Stimulated activated CD4-positive, alpha-beta T cell treated with anti-CD3 and anti-CD28 coated beads, Interleukin-1b, Interleukin-23, amount 100 ng/mL, for 1 hour (primary cell): ENCODE measurements at places on chromosomes 2 and 18.
A peak's percentile ranks its signal among the peaks of the same experiment; 100 is the strongest.

GRCh38 chr18:44765456-44765855 is 84.8 kb downstream of the SETBP1 start:
- no peak for DNase-seq

DNA sequence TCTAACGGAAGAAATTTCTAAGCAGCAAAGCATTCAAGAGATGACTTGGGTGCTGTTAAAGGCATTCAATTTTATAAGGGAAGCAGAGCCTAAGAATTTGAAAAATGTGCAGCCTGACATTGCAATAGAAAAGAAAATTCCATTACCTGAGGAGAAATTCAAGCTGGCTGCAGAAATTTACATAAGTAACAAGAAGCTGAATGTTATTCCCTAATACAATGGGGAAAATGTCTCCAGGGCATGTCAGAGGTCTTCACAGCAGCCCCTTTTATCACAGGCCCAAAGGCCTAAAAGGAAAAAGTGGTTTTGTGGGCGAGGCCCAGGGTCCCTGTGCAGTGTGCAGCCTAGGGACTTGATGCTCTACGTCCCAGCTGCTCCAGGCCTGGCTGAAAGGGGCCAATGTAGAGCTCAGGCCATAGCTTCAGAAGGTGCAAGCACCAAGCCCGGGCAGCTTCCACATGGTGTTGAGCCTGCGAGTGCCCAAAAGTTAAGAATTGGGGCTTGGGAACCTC is 306.7 kb downstream of the RDH14 start:
- no peak for DNase-seq

GRCh38 chr2:654896-655295 is 22.3 kb downstream of the TMEM18 start:
- no peak for DNase-seq

GRCh38 chr18:55588870-55589595 is 1.0 kb upstream of the TCF4 start:
- no peak for DNase-seq

- no peak for DNase-seq
Observed at GRCh38 chr2:202703091-202703490, 68.3 kb downstream of the FAM117B start.

- no peak for DNase-seq
Observed at GRCh38 chr18:62486290-62486964, 36.4 kb upstream of the ZCCHC2 start.

DNA sequence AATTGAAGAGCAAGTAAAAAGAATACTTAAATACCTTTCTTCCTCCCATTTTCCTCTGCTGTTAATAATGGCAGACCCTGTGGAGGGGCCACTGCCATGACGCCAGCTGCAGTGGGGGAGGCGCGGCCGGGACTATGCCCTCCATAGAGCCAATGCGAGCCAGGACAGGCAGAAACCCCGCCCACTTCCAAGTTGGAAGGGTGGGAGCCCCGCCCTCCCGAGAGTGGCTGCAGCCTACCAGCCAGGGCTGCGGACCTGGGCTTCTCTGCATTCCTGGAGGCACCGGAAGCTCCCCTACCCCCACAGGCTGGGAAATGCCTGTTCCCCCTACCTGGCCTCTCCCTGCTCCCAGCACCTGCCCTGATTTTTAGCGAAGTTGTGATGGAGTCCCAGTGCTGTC is 439.4 kb upstream of the CDH19 start:
- no peak for DNase-seq

DNA sequence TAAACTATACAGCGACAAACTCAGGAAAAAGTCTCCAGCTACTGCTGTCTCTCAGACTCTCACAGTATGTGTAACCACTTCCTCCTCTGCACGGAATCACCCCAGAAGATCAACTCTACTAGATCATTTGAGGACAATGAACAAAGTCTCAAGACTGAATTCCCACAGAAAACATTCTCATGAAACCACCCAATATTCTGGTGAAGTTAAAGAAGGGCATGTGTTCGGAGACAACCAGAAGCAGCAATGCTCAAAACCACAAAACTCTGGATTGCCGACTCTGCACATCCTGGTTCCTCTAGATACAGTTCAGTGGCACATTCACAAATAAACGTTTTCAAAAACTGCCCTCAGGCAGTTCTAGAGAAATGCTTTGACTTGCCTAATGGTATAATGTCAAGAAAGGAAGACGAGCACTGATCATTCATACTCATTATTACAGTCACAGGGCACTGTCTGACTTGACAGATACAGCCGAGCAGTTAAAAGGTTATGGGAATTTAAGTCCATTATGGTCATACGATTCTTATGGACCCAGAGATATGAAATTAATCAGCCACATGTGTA is 91.9 kb upstream of the STK17B start:
- DNase-seq = no peak

GRCh38 chr2:26942543-26943295 is 27.7 kb upstream of the MAPRE3 start:
- peak; percentile 40 for DNase-seq

DNA sequence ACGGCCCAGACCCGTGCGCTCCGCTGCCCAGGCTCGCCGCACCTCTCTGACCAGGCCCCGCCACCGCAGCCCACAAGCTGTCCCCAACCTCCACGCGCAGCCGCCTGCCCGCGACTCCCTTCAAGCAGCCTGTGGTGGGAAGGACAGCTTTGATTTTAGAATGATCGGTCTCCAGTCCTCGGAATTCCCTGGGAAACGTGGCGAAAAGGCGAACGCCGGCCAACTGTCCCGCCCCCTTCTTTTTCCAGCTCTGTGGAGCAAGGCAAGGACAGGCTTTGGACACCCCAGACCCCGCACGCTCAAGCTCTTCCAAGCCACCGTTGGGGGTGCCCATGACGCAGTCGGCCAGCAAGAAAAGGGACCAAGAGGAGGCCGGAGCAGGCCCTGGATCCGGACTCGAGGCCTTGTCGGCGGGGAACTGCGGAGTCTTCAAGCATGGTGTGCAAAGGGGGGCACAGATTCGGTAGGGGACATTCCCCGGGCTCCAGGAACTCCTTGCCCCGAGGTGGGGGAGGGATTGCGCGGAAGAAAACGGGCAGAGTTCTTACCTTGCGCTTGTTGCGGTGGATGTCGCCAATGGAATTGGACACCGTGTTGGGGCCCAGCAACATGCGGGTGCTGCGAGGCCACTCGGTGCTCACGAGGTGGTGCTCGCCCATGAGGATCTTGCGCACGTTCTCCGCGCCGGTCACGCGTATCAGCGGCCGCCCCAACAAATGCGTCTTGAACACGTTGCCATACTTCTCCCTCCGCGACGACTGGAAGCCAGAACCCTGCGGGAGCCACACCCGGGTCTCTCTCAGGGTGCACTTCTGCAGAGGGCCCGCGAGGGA is 4.0 kb downstream of the CYP26B1 start:
- no peak for DNase-seq

DNA sequence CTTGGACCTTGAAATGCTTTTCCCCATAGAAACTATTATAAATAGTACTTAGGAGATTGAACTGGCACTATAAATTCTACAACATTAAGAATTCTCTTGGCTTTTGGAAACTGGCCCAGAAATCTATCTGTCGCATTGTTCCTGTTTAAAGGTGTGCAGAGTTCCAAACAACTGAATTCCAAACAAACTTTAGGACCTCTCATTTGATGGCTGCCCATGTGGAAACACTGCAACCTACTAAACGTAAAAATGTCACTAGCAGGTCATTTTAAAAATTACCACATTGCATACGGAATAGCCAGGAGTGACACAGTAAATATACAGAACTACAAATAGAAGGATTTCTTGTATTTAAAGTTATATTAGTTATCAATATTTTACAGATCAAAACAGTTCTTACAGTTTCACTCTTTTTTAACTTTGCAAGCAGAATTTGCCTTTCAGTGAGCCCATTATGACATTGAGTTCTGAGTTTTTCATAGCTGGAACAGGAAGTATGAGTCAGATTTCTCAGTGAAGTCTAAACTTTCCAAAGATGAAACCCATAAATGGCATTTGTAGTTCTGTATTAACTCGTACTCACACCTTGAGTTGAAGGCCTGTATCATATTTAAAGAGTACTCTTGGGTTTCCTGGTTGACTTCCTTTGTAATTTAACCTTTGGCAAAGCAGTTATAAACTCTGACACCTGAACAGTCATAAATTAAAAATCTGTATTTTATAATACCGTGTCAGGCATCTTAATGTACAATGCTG is 142.3 kb upstream of the BOD1L2 start:
- no peak for DNase-seq
